ENCODE measurements at places on chromosomes 1 and 21.

GRCh38 chr21:38337793-38338192 is 81.0 kb downstream of the KCNJ15 start:
- DNase-seq: no peak

DNA sequence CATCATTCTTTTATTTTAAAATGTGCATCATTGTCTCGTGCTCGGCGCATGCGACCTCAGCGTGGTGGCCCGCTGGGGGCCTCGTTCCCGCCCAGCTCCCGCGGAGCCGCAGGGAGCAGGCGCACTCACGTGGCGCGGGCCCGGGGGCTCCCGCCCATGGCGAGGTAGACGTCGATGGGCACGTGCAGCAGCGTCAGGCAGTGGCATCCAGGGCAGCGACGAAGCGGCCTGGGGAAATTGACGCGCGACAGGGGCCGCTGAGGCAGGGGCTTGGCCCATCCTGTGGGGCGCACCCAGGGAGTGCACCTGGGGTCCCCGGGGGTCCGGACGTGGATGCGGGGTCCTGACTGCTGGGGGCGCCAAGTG is 994 bp downstream of the FAM229A start:
- DNase-seq: no peak

GRCh38 chr1:93722081-93723031 is 40.7 kb upstream of the BCAR3 start:
- no peak for DNase-seq

- no peak for DNase-seq
Observed at GRCh38 chr1:5756434-5757186, 235.6 kb downstream of the NPHP4 start.

GRCh38 chr21:38329162-38329561 is 72.4 kb downstream of the KCNJ15 start:
- no peak for DNase-seq

GRCh38 chr21:44534688-44535087 is 5.3 kb downstream of the KRTAP10-1 start:
- DNase-seq: no peak

DNA sequence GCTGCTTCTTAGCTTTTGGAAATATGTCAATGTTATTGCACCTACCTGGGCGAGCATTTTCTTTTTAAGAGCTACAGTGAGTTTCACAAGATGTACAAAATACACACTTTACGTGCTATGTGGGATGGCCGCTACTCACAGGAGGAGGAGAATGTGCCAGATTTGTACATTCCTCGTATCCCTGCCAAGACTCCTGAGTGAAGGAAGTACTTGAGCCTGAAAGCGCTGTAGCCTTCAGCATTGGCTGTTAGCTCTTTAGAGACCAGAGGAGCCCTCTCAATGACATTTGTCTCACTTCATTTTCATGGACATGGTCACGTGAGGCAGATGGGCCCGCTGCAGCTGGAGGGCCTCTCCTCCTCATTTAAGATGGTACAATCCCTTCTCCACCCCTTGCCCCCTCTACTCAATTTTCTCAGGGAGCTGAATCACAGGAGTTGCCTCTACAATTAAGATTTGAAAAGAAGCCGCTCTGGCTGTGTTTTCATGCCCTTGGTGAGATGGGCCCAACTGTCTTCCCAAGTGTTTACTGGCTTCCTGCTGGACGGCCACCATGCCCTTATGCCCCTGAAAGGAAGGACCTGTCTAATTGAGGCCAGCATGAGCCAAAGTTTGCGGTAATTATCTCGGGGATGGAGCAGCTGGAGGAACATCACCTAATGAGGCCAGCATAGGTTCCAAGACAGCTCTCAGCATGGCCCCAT is 442.6 kb downstream of the PRDM2 start:
- DNase-seq: no peak

DNA sequence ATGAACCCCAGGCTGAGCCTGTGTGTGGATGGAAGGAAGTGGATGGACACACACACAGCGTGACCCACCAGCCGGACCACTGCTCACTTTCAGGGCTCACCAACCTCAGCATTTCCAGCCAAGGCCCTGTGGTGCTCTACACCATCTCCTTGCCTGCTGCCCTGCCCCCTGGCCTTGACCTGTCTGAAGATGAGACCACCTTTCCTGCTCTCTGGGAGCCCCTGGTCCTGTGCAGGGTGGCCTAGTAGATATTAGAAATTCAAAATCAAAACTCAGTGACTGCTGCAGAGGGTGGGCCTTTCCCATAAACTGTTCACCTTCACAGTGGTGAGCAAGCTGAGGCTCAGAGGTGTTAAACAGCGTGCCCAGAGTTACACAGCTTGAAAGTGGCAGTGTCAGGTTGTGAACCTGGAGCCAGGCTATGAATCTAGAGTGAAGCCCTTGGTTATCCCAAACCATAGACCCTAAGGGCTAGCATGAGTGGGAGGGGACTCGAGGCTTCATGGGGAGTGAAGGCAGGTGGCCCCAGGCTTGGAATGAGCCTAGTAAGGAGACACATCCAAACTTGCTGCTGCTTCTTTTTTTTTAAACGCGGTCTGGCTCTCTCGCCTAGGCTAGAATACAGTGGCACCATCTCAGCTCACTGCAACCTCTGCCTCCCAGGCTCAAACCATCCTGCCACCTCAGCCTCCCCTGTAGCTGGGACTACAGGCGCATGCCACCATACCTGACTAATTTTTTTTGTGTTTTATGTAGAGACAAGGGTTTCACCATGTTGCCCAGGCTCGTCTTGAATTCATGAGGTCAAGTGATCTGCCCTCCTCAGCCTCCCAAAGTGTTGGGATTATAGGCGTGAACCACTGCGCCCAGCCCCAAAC is 41.5 kb downstream of the MAN1C1 start:
- DNase-seq: no peak

- no peak for DNase-seq
Observed at GRCh38 chr1:159979257-159979656, 25.2 kb upstream of the SLAMF9 start.

- DNase-seq: no peak
Observed at GRCh38 chr1:243718893-243719292, 131.2 kb downstream of the AKT3 start.

DNA sequence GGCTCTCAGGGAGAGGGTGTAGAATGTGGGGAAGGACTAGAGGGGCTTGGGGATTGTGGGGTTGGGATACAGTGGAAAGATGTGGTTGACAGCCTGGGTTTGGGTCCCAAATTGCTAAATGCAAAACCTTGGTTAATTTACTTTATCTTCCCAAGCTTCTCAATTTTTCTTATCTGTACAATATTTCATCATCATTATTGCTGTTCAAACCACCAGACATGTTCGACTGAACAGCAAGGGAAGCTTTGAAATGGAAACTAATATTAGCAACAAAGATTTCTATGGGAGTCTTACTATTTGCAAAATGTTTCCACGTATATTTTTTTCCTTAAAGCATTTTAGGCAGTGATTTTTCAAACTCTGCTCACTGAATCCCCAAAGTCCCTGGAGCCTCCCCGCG is 67.0 kb upstream of the KAZN start:
- DNase-seq: no peak

DNA sequence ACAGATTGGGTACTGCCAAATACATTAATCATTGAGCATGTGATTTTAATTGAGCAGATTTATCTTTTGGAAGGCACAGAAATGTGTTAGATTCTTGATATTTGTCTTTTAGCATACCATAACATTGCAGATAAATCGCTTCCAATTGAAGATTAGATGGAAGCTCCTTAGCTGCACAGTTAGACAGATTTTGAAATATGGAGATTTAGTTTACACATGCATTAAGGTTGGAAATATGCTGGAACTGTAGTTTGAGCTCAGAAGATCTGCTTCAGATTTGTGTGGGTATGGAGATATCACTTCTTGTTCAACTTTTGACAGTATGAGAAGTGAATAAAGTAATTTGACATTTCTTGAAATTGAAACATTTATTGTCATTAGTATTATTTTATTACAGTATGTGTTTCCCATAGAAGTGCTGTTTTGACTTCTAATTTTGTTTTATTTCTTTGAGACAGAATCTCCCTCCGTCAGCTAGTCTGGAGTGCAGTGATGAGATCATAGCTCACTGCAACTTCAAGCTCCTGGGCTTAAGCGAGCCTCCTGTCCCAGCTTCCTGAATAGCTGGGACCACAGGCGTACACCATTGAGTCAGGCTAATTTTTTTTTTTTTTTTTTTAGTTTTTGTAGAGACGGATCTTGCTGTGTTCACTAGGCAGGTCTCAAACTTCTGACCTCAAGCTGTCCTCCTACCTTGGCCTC is 29.1 kb downstream of the THRAP3 start:
- DNase-seq: no peak

GRCh38 chr1:61181067-61182038 is 99.0 kb downstream of the NFIA start:
- DNase-seq: no peak
